ENCODE measurements at places on chromosomes 6 and 20. TPM values are rescaled to one million over a fixed set of nuclear protein-coding genes. Genes with fewer than 3 reads are reported as not detected.
A peak's percentile ranks its signal among the peaks of the same experiment; 100 is the strongest.

DNA sequence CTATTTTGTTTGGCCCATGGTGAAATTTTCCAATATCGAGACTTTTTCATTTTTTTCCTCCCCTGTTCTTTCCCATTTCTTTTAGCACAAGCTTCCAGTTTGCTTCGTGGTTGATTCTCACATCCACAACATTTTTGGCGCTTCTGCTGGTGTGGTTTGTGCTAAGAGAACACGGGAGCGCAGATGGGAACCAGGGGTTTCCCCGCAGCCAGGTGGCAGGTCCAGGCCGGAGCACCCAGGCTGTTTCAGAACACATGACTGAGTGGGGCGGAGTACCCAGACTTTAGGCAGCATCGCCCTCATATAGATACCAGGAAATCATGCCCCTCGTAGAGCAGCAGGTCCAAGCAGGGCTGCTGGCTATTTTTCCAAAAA, 58.0 kb downstream of the SYTL3 start:
- peak overlapping the region; percentile 10 for H3K27ac ChIP-seq
- no peaks in the 10 kb centered on the region for H3K36me3 ChIP-seq
- no peak for DNase-seq
- no peak overlapping the region for H3K4me3 ChIP-seq
- peaks cover 12% of the 10 kb centered on the region for H3K4me1 ChIP-seq
- H3K27me3 ChIP-seq = no peaks in the 10 kb centered on the region

DNA sequence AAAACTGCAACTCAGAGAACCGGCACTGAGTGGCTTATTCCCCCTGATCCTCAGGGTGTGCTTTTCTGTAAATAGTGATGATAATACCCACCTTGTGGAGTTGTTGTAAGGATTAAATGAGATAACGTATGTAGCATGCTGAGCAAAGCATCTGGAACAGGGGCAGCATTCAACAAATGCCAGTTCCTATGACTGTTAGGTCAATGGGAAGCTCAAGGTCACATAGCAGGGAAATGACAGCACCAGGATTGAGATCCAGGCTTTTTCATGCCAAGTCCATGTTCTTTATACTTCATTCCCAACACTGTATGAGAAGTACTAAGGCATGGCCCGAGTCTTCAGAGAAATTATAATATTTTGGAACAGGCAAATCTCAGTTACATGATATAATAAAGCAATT, 5.1 kb downstream of the RCAN2 start:
- no peak overlapping the region for H3K4me3 ChIP-seq
- peaks cover 17% of the 10 kb centered on the region for H3K27me3 ChIP-seq
- H3K27ac ChIP-seq = no peak overlapping the region
- no peaks in the 10 kb centered on the region for H3K4me1 ChIP-seq

DNA sequence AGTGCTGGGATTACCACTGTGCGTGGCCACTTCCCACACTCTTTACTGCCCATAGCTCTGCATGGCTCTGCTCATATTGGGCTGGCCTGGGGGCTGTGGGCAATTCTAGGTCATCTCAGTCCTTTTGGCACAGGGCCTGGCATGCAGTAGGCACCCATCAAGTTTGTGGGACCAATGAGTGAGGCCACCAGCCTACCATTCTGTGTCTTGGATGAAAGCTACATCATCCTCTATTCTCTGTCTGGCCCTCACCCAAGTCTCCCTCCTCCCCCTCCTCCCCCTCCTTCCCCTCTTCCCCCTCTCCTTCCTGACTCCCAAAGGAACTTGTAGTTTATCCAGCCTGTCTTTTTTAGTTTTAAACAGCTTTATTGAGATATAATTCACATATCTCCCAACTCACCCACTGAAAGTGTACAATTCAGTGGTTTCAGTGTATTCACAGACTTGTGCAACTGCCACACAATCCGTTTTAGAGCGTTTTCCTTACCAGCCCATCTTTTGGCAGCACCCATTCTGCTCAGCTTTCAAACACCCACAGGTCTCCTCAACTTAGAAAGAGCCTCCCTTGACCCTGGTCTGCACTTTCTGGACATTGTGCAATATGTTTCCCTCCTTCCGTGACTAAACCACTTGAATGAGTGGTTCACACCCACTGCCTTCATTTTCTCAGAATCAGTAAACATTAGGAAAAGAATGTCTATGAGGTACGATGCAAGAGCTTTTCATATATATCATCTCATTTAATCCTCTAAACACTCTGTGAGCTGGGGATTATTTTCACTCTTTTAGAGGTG, 21.5 kb upstream of the MRPS18A start:
- H3K27ac ChIP-seq = peak overlapping the region; percentile 84
- H3K4me3 ChIP-seq = no peak overlapping the region
- H3K4me1 ChIP-seq = peaks cover 19% of the 10 kb centered on the region
- no peaks in the 10 kb centered on the region for H3K36me3 ChIP-seq

- peaks cover 21% of the 10 kb centered on the region for H3K36me3 ChIP-seq
- no peaks in the 10 kb centered on the region for H3K4me1 ChIP-seq
- H3K27ac ChIP-seq = no peak overlapping the region
- no peak overlapping the region for H3K4me3 ChIP-seq
Measured at GRCh38 chr6:158113802-158114201, 54.3 kb downstream of the SERAC1 start.

DNA sequence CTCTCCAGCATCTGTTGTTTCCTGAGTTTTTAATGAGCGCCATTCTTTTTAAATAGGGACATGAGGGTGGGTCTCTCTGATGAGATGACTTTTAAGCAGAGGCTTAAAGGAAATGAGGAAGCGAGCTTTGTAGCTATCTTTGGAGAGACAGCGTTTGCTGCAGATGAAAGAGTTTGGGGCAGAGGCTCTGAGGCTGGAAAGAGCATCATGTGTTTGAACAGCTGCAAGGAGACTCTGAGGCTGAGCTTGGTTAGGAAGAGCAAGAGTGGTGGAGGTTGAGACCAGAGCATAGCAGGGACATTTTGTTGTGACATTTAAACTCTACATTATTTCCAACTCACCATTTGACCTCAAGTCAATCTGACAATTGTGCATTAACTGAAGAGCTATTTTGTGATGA, 38.3 kb upstream of the TMX4 start:
- H3K36me3 ChIP-seq = no peaks in the 10 kb centered on the region
- H3K27me3 ChIP-seq = no peaks in the 10 kb centered on the region
- H3K4me3 ChIP-seq = no peak overlapping the region

GRCh38 chr20:21512634-21513180, 1.2 kb downstream of the NKX2-2 start:
- peaks cover 92% of the 10 kb centered on the region for H3K27me3 ChIP-seq
- peak overlapping the region; percentile 17 for H3K4me3 ChIP-seq
- no peak for DNase-seq
- no peak overlapping the region for H3K27ac ChIP-seq

DNA sequence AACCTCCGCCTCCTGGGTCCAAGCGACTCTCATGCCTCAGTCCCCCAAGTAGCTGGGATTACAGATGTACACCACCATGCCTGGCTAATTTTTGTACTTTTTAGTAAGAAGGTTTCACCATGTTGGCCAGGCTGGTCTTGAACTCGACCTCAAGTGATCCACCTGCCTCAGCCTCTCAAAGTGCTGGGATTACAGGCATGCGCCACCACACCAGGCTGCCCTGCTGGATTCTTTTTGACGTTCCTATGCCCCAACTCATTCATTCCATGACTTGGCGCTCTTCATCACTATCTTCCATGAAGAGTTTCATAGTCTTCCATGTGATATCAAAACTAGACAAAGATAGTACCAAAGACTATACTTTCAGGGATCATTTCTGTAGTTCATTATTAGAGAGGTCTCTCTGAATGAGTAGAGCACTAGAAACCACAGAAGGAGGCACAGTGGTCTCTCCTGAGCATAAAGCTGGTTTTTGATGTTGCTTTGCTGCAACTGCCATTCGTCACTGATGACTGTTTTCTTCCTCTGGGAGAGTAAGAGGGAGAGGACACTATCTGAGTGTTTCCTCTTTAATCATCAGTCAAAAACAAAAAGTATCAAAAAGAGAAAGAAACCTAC, 23.5 kb downstream of the DNAAF9 start:
- peaks cover 10% of the 10 kb centered on the region for H3K4me1 ChIP-seq
- H3K27me3 ChIP-seq = no peaks in the 10 kb centered on the region
- no peak overlapping the region for H3K27ac ChIP-seq
- no peak overlapping the region for H3K4me3 ChIP-seq

GRCh38 chr6:142906945-142907470, 38.0 kb downstream of the HIVEP2 start:
- DNase-seq = no peak
- H3K27me3 ChIP-seq = no peaks in the 10 kb centered on the region
- H3K36me3 ChIP-seq = no peaks in the 10 kb centered on the region
- H3K4me1 ChIP-seq = peaks cover 2% of the 10 kb centered on the region

DNA sequence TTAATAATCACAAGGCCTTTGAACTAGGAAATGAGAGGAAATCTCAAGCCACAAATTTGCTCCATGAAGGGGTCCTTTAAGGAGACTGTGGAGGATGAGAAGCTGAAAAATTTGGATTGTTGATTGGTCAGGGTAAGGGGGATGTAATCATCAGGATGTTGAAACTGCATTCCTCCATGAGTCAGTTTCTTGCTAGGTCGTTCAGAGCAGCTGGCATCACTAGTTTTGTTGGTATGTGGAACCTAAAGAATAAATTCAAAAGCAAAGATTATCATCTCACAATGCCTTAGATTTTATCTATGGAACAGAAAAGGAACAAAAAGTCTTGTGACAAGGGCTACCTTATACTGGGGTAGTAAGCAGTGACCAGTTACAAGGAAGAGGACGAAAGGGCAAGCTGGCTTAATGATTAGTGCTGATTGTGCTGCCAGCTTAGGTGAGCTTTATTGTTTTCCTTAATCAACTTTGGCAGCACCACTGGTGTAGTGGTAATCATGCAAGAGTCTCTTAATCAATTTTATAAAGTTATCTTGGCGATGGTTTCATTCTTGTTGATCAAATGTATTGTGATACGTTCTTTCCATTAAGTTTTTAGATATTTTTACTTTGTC, 36.6 kb downstream of the CRISP2 start:
- no peaks in the 10 kb centered on the region for H3K27me3 ChIP-seq
- DNase-seq = peak; percentile 51
- no peak overlapping the region for H3K27ac ChIP-seq
- no peaks in the 10 kb centered on the region for H3K4me1 ChIP-seq
- H3K36me3 ChIP-seq = no peaks in the 10 kb centered on the region
- H3K4me3 ChIP-seq = no peak overlapping the region

Gene POLR1C
- 72.6 TPM for total RNA-seq

Gene RIPOR2
- 0.83 TPM for total RNA-seq

DNA sequence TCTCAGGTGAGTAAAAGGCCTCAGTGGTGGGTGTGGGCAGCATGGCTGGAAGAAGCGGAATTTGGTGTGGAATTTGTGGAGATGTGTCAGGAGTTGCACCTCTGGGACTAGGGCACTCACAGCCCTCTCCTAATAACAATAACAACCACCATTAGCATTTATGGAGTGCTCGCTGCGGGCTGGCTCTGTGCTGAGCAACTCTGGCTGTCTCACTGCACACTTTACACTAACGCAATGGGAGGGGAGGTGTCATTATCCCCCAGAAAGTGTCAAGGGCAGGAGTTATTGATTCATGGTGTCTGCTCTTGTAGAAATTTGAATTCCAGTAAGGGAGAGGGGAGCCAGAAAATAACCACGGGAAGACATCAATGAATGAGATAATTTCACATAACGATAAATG, 22.7 kb upstream of the SCRT2 start:
- DNase-seq = no peak
- H3K36me3 ChIP-seq = no peaks in the 10 kb centered on the region
- H3K4me1 ChIP-seq = no peaks in the 10 kb centered on the region
- H3K27ac ChIP-seq = no peak overlapping the region
- peaks cover 15% of the 10 kb centered on the region for H3K27me3 ChIP-seq

DNA sequence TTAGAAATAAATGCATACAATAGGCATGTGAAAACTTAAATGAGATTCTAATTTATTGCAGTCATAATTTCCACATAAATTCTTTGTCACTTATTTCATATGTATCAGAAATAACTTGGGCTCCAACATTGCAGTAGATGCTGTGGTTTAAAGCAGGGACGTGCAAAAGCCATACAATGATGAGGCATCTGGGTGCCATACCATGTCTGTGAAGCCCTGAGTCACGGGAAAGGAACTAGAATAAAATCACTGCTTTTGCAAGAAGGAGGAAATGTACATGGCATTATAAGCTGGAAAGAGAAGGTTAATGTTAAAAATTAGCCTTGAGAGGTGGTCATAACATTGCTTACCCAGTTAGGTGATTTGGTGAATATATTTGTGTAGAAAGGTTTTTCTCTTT, 180.4 kb downstream of the SASH1 start:
- DNase-seq = peak; percentile 93
- H3K36me3 ChIP-seq = peaks cover 18% of the 10 kb centered on the region
- H3K4me3 ChIP-seq = no peak overlapping the region
- H3K27me3 ChIP-seq = no peaks in the 10 kb centered on the region
- H3K27ac ChIP-seq = peak overlapping the region; percentile 99

- no peaks in the 10 kb centered on the region for H3K4me1 ChIP-seq
- peaks cover 4% of the 10 kb centered on the region for H3K27me3 ChIP-seq
- H3K27ac ChIP-seq = no peak overlapping the region
- peak; percentile 8 for DNase-seq
Measured at GRCh38 chr20:60117065-60117464, 158.8 kb downstream of the CDH26 start.

- H3K27me3 ChIP-seq = peaks cover 71% of the 10 kb centered on the region
- no peak within 1 kb of the TSS for H3K27ac ChIP-seq
- H3K4me1 ChIP-seq = peaks cover 2% of the 10 kb centered on the region
- no peaks in the 10 kb centered on the region for H3K36me3 ChIP-seq
- H3K4me3 ChIP-seq = no peak within 1 kb of the TSS
Measured at GRCh38 chr20:18057101-18057993, at the start of gene OVOL2. OVOL2 (minus strand) TSS chr20:18057916; CDS start chr20:18057634, 282 bp downstream.

GRCh38 chr6:110557199-110557598, 80.8 kb upstream of the SLC22A16 start:
- no peaks in the 10 kb centered on the region for H3K4me1 ChIP-seq
- H3K27ac ChIP-seq = no peak overlapping the region
- no peak for DNase-seq
- H3K4me3 ChIP-seq = no peak overlapping the region
- no peaks in the 10 kb centered on the region for H3K27me3 ChIP-seq
- H3K36me3 ChIP-seq = no peaks in the 10 kb centered on the region

DNA sequence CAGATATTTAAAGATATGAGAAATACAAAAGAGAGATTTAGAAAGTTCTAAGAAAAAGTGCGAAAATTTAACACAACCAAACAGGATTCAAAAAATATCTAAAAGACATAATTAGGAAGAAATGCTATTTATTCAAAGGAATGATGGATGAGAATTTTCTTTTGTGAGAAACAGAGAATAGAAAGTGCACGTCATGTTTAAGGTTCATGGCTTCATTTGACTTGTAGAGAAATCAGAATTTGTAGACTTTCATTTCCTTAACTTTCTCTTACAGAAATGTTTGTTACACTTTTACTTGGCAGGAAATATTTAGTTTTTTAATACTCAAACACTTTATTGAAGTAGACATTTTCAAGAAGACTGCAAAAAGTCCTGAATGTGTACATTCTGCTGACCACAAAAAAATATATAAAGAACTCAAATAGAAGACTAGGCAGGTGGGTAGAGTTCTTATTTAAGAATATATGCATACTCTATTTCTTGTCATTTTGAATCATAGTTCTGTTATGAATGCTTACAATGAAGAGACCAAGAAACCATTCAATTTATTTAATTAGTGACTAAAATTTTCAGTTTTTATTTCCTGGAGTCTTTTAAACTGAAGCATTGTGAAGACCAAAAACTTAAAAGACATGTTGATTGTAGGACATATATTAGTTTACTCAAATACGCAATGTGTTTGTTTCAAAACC, 710.5 kb upstream of the HS3ST5 start:
- no peaks in the 10 kb centered on the region for H3K27me3 ChIP-seq
- no peak for DNase-seq
- H3K27ac ChIP-seq = no peak overlapping the region
- H3K4me3 ChIP-seq = no peak overlapping the region
- H3K36me3 ChIP-seq = no peaks in the 10 kb centered on the region
- no peaks in the 10 kb centered on the region for H3K4me1 ChIP-seq

- H3K27me3 ChIP-seq = no peaks in the 10 kb centered on the region
- H3K27ac ChIP-seq = no peak overlapping the region
- DNase-seq = no peak
- no peaks in the 10 kb centered on the region for H3K36me3 ChIP-seq
Measured at GRCh38 chr6:133855991-133856370, 32.9 kb upstream of the TCF21 start.

Gene OPRL1
- total RNA-seq = 0.36 TPM

Gene LBP
- not detected for total RNA-seq
